CD8-positive, alpha-beta memory T cell (primary cell): ENCODE measurements at places on chromosomes 7 and 10.

DNA sequence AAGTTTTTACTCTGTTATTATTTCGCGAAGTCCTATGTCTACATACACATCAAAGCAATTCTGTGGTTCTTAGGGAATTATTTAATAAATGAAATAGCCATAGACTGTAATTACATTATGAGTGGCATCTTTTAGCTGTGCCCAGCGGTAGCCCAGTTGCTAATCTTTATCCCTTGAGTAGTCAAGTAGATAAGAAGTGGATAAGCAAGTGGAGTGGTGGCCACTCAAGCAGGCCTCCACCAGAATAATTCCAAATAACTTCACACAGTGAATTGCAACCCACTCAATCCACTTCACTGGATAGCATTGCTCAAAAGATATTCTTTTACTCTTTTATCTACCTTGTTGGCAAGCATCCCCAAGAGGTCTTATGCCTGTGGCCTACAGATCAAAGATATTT is 349.7 kb downstream of the AUTS2 start:
- DNase-seq: no peak

DNA sequence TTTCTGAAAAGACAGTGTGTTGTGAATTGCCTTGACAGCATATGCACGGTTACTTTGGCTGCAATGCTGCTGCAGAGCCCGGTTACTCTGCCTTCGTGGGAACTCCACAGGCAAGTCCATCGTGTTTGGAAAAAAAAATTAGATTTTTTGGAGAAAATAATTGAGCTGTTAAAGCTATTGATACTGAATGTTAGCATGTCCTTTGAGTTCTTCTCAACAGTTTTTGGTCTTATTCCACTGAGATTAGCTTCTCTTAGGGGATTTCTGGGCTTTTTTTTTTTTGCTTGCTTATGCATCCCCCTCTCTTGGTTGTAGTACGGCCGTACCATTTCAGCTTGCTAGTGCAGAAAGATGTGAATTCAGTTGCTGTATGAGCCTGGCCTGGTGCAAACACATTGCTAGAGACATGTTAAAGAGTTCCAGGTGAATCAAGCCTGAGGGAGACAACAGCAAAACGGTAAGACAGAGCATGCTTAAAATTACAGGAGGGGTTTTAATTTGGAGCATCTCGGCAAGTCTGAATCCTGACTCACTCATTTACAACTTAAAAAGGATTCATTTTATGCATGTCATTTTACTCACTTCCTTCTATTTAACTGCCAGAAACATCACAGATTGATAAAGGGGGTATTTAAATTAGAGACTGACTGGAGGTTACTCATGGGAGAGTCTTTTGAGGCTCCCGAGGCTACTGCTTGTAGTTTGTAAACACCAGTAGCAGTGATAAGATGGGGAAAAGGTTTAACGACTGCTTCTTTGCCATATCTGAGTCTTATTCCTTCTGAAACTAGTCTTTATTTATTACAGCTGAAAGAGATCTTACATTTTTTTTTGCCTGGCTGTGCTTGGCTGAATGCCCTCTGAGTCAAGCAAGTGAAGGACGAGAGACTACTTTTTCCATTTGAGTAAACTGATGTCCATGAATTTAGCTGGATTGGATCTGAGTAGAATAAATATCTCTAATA is 113.7 kb downstream of the CDK14 start:
- DNase-seq: no peak

- no peak for DNase-seq
Observed at GRCh38 chr7:135262623-135263320, 29.1 kb downstream of the STRA8 start.

- DNase-seq: peak; percentile 18
Observed at GRCh38 chr10:74900297-74900696, 73.9 kb downstream of the KAT6B start.

- no peak for DNase-seq
Observed at GRCh38 chr7:128899392-128899791, 11.1 kb downstream of the KCP start.

DNA sequence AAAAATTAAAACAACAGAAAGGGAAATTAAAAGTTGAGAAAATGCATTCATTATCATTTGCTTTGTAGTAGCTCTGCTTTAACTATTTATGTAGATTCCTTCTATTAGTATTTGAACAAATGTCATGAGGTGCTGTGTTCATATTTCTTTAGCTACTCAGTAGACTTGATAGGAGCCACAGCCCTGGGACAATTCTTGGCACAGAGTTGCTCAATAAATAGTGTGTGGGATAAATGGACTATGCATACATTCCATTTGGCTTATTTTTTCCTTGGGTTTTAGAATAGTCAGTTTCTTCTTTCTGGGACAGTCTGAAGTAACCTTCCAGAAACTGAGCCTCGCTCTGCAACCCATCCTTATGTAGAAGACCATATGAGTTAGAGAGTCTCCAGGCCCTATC is 13.4 kb downstream of the RPP30 start:
- no peak for DNase-seq

DNA sequence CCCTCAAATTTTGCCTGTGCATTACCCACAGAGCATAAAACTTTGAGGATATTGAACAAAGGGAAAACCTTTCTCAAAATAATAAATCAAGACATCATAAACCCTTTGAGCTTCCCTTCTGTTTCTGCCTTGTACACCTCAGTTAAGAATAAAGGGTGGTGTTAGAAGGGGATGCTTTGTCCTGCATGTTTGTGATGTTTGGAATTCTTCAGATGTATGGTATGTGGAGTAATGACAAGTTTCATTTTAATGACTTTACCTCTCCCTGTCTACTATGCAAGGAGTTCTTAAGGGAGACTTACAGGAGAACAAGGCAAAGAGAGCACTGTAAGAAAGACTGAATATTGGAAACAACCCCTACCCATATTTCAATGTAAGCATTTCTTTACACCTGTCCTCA is 99.2 kb downstream of the HECW1 start:
- DNase-seq: no peak

GRCh38 chr7:111953611-111954010 is 252.6 kb downstream of the DOCK4 start:
- DNase-seq: no peak

DNA sequence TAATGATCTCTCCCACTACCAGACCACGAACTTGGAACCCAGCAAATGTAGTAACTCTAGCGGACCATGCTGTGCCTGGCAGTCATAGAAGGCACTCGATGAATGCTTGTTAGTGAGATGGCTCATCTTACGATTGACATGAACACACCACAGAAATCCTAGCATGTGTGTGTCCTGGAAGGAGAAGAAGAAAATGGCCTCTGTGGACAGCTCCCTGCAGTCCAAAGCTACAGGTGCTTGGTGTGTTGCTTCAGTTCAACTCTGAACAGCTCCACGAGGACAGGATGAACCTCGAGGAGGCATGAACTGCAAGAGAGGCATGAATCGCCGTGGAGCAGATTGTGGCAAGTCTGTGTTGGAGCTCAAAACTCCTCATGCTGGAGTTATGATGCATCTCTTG is 93.5 kb downstream of the KLF6 start:
- no peak for DNase-seq

GRCh38 chr10:114779803-114780576 is 41.6 kb upstream of the FHIP2A start:
- no peak for DNase-seq

GRCh38 chr10:74502963-74503608 is 323.3 kb upstream of the KAT6B start:
- no peak for DNase-seq

DNA sequence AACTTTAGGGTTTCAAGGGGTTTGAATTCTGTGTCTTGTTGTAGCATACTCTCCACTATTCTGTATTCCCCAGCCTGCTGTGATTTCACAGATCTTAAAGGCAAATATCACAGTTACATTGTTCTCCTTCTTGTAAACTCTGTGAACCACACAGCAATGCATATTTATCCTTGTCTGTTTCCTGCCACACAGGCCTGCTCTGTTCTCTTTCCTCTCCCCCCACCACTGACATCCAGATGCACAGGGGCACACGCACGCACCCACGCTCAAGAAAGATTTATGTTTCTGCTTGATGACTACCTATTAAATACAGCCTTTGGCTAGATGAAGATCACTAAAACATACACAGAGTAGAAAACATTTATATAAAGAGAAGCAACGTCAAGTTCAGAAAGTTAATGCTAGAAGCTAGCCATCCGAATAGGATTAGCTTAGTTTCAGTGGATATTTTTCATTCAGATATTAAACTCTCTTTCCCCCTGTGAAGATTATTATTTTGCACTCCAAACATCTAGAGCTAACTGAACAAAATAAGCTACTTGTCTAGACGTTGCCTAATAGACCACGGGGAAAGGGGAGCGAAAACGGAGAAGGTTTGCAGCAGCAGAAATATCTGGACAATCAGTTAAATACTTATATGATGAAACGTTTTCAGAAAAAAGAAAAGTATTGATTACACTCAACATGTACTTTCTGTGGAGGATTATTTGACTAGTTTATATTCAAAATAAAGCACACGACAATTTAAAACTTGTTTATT is 193.1 kb upstream of the SEMA3C start:
- DNase-seq: no peak

- DNase-seq: no peak
Observed at GRCh38 chr7:36724996-36725395, 702 bp upstream of the AOAH start.

- DNase-seq: no peak
Observed at GRCh38 chr10:44326474-44327030, 58.3 kb downstream of the CXCL12 start.

- DNase-seq: no peak
Observed at GRCh38 chr7:12993025-12993424, 305.6 kb downstream of the ARL4A start.

GRCh38 chr7:71682841-71683781 is 551.2 kb downstream of the GALNT17 start:
- no peak for DNase-seq

- DNase-seq: no peak
Observed at GRCh38 chr10:1465993-1466764, 271.1 kb downstream of the ADARB2 start.

DNA sequence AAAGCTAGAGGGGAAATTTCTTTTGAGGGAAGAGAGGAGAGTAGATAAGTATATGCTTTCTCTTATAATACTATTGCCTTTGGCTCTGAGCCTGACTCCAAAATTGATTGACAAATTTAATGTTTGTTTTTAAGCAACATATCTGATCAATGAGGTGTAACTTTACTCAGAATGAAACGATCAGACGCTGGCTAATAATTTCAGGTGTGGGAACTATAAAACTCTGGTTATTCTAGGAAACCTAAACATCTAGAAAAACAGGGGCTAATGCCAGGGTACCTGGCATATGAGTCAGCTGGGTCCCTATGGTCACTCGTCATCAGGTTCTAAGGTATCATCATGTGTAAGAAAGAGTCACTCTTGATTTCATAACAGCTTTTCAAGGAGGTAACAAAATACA is 139.7 kb downstream of the ATE1 start:
- no peak for DNase-seq

- DNase-seq: no peak
Observed at GRCh38 chr10:116689744-116690143, 52.6 kb downstream of the HSPA12A start.

DNA sequence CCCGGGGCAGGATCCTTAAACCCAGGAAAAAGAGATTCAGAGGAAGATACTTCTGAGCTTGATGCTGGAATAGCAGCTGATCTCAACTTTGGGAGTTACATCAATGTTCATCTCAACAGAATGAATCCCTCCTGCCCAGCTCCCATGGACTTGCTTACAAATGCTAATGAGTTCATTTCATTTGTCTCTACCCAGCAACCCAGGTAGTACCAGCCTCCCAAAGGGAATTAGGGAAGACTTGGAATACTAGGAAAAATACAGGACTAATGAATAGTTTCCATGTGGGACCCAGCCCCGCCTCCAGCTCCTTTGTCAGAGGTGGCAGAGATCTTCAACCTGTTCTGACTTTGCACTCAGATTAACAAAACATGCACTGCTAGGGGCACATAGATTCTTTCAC is 22.1 kb upstream of the TCF7L2 start:
- no peak for DNase-seq

GRCh38 chr7:22013711-22014110 is 68.0 kb upstream of the CDCA7L start:
- DNase-seq: no peak

DNA sequence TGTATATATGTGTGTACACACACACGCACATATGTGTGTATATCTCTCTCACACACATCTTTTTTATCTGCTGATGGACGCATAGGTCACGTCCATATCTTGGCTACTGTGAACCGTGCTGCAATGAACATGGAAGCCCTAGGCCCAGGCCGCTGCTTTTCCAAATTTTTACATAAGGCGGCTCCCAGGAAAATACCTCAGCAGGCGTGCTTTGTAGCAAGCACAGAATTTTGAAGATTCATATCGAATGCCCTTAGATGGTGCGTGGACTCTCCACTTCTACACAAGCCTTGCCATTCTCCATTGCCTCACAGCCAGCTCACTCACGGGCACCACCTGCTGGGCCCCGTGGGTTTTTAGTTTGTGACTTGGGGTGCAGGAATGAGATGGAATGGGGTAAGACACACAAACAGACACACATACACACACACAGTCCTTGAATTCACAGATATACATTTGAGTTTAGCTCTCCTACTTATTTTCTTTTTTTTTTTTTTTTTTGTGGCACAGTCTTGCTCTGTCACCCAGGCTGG is 57.9 kb upstream of the RNF32 start:
- DNase-seq: no peak

GRCh38 chr7:24727154-24728120 is 29.8 kb downstream of the GSDME start:
- DNase-seq: no peak

DNA sequence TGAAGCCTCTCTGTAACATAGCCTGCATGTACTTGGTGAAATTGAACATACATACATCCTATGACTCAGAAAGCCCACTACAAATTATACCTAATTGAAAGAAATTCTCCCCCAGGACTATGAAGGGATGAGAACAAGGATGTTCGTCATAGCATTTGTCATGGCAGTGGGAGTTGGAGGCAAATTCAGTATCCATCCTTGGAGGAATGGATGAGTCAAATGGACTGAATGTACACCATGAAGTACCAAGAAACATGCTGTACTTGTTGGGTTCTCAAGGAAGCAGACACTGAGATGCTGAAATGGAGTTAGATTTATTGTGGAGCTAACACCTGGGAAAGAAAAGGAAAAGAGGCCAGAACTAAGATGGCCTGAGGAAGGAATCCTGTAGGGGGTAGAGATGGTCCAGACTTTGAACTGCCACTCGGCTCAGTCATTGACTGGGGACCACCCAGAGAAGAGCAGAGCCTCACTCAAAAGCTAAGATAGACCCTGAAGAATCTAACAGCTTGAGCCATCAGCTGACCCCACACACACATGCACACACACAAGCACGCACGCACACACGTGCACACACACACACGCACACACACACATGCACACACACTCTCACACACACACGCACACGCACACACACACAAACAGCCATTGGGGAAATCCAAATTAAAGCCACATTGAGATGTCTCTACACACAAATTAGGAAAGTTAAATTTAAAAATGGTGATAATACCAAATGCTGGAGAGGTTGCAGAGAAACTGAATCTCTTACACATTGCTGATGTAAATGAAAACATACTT is 22.3 kb downstream of the AOC1 start:
- no peak for DNase-seq

- no peak for DNase-seq
Observed at GRCh38 chr7:75725306-75725705, 13.4 kb downstream of the HIP1 start.
